ENCODE measurements at places on chromosomes 6 and 20.

DNA sequence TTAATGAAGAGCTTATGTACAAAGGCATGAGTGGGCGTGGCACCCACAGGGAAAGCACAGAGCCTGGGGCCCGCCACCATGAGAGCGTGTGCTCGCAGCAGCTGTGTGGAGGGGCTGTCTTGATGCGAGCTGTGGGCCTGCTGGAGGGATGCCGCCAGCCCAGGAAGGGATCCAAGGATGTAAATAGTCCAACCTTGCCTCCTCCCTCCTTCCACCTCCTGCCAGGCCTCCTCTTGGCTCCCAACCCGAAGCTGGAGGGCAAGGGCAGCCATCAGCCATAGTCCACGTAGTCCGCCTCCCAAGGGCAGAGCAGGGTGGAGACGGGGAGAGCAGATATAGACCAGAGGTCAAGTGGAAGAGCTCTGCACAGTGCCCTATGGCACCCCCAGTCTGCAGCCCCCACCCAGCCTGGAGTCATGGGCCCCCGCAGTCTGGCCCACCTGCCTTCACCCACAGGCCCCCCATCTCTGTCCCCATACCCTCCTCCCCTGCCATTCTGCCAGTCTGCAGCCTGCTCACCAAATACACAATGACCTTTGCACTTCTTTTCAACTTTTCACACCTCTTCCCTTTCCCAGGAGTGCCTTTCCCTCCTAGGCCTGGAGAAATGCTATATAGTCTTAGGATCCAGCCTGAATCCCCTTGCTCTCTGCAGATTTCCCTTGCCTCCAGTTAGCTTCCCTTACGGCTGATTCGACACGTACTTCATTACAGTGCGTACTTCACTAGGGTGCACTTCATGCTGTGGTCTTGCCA lies 77.1 kb downstream of the SHLD1 start:
- no peak for DNase-seq
- no peak overlapping the region for H3K4me3 ChIP-seq
- H3K27me3 ChIP-seq: no peaks in the 10 kb centered on the region
- H3K36me3 ChIP-seq: no peaks in the 10 kb centered on the region

DNA sequence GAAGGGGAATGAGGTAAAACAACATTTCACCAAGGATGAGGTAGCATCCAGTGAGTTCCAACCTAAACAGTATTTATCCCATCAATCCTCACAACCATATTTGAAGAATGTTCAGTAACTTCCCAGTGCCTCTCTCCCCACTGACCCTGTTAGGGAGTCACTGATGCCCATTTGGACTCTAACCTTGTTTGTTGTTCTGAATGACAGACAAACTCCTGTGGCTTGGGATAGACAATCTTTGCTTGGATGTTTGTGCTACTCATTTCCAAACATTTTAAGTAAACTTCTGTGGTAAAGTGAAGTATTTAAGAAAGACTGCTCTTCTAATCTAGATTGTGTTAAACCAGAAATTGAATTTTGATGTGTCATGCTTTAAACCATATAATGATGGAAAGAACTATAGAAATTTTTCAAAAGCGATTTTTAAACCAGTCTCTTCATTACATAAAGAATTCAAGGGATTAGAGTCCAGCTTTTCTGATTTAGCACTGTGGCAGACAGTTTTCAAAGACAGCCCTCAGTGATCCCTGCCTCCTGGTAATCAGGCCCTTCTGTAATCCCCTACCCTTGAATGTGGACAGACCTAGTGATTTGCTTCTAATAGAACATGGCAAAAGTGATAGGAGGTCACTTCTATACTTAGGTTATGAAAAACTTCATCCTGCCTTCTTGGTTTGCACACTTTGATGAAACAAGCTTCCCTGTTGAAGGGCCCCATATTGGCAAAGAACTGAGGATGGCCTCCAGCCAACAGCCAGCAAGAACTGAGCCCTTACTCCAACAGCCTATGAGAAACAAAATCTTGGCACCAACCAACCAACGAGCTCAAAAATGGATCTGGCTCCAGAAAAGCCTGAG lies 191.6 kb downstream of the DST start:
- H3K4me3 ChIP-seq: no peak overlapping the region
- H3K27me3 ChIP-seq: no peaks in the 10 kb centered on the region
- no peak overlapping the region for H3K27ac ChIP-seq
- H3K36me3 ChIP-seq: no peaks in the 10 kb centered on the region
- no peaks in the 10 kb centered on the region for H3K4me1 ChIP-seq
- DNase-seq: no peak

- H3K4me1 ChIP-seq: no peaks in the 10 kb centered on the region
- no peaks in the 10 kb centered on the region for H3K36me3 ChIP-seq
- H3K27me3 ChIP-seq: no peaks in the 10 kb centered on the region
- DNase-seq: no peak
- no peak overlapping the region for H3K4me3 ChIP-seq
- H3K27ac ChIP-seq: no peak overlapping the region
Observed at GRCh38 chr6:73964241-73964854, 268.3 kb downstream of the CD109 start.

DNA sequence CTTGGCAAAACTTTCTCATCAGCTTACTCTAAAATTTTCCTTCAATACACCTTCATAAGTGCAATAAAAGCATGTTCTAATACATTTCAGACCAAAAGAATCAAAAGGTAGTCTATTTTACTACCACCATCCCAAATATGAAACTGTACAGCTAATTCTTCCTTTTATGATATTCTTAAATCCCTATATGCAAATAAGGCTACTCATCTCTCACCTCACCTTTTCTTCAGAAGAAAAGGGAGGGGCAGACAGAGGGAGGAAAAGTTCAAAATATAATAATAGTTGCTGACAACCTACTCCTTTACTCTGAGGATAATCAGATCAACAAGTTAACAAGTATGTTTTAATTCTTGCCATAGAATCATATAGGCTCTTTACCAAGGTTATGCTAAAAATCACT lies 7.4 kb downstream of the C6orf120 start:
- H3K36me3 ChIP-seq: peaks cover 62% of the 10 kb centered on the region
- no peaks in the 10 kb centered on the region for H3K27me3 ChIP-seq
- DNase-seq: no peak

DNA sequence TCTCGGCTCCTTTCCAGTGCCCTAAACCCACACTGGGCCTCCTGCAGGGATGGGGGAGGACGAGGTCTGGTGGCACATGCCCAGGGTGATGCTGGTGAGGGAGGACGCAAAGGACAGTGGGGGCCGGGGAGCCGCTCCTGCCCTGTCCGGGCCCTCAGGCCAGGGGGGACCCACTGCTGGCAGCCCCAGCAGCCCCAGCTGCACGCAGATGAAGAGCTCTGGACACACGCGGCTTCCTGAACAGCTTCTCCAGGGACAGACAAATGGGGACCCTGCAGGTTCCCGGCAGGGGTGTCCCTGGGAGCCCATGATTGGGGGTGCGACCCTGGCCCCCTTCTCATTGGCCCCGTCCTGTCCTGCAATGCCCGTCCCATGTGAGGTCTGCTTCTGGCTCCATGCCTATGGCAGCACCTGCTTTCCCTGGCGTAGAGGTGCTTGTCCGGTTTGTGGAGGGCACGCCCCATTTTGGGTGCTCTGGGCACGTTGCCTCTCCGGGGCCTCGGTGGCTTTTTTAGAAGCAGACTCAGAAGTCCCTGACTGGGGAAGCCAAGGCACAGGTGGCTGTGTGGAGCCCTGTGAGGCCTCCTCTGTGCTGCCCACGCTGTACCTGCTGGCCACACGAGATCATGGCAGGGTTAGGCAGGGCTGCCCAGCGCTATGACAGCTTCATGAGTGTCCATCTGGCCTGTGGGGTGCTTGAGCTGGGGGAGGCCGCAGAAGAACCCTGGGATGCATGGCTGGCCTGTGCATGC lies 15.4 kb upstream of the TNFRSF6B start:
- peaks cover 22% of the 10 kb centered on the region for H3K4me1 ChIP-seq
- H3K27me3 ChIP-seq: no peaks in the 10 kb centered on the region
- H3K4me3 ChIP-seq: no peak overlapping the region
- peaks cover 40% of the 10 kb centered on the region for H3K36me3 ChIP-seq

DNA sequence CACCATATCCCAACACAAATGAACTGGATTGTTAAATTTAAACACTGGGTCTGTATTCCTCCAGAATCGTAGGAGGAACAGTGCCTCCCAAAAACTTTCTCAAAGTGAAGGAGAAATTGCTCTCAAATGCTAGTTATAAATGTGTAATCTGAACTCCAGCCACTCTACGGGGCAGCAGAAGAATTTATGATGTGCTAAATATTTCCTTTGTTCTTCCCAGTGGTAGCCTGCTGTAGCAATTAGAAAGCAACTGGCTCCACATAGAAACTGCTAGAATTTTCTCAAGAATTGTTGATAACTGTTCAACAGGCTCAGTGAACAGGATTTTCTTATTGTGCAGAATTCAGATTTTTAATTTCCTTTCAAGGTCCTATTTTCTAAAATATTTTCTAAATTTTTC lies 49.8 kb upstream of the EYA4 start:
- no peak for DNase-seq
- H3K27ac ChIP-seq: no peak overlapping the region
- H3K4me1 ChIP-seq: no peaks in the 10 kb centered on the region
- H3K4me3 ChIP-seq: no peak overlapping the region
- H3K36me3 ChIP-seq: no peaks in the 10 kb centered on the region

DNA sequence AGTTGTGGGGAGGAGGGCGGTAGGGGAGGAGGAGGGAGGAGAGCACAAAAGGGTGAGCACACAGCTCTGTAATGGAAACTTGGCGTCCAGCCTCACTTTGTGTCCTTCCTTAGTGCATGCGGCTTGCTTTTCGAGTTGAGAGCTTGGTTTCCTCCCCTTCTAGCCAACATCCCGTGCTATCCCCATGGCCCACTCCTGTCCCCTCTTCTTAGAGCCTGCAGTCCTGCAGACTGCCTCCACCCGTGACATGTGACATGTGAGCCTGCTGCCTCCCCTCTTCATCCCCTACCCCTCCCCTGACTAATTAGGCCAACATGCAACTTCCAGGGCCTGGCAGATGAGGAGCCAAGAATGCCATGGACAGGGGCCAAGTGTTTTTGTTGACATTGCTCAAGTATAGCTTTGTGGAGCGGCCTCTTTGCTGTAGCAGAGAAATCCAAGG lies 63.2 kb downstream of the SLC24A3 start:
- H3K27me3 ChIP-seq: no peaks in the 10 kb centered on the region
- H3K27ac ChIP-seq: peak overlapping the region; percentile 71
- H3K36me3 ChIP-seq: no peaks in the 10 kb centered on the region
- peaks cover 13% of the 10 kb centered on the region for H3K4me1 ChIP-seq

DNA sequence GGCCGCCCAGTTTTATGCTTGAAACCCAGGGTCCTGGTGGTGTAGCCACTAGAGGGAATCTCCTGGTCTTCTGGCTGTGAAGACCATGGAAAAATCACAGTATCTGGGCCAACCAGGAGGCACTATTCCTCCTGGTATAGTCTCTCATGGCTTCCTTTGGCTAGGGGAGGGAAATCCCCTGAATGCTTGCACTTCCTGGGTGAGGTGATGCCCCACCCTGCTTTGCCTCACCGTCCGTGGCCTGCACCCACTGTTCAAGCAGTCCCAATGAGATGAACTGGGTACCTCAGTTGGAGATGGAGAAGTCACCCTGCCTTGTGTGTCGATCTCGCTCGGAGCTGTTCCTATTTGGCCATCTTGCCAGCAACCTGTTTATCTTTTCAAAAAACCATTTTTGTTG lies 10.1 kb upstream of the ZNF337 start:
- H3K36me3 ChIP-seq: no peaks in the 10 kb centered on the region
- no peaks in the 10 kb centered on the region for H3K27me3 ChIP-seq

- peak; percentile 48 for DNase-seq
- H3K36me3 ChIP-seq: no peaks in the 10 kb centered on the region
- peaks cover 28% of the 10 kb centered on the region for H3K4me1 ChIP-seq
- H3K4me3 ChIP-seq: no peak overlapping the region
Observed at GRCh38 chr20:62740286-62741141, 31.9 kb downstream of the NTSR1 start.
